Nucleus accumbens (tissue), 56 donors: ENCODE measurements at places on chromosomes 4 and X.
A peak's percentile ranks its signal among the peaks of the same experiment; 100 is the strongest.

DNA sequence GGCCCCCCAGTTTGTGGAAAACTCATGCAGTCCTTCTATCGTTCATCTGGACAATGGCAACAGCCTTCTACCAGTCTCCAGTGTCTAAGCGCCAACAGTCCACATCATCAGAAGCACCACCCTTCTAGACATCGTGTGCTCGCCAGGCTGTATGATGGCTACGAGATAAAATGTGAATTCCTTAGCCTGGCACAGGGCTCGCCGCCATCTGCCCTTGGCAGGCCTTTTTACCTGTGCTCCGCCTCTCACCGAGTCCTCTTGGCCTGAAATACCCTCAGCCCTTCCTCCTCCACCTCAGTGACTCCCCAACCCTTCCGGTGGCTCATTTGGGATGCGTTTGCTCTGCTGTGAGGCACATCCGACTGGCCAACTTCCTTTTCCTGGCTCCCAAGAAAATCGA lies 15.9 kb upstream of the STS start:
- no peak for DNase-seq

- DNase-seq = no peak
Measured at GRCh38 chr4:162803378-162803777, 363.3 kb downstream of the NAF1 start.

DNA sequence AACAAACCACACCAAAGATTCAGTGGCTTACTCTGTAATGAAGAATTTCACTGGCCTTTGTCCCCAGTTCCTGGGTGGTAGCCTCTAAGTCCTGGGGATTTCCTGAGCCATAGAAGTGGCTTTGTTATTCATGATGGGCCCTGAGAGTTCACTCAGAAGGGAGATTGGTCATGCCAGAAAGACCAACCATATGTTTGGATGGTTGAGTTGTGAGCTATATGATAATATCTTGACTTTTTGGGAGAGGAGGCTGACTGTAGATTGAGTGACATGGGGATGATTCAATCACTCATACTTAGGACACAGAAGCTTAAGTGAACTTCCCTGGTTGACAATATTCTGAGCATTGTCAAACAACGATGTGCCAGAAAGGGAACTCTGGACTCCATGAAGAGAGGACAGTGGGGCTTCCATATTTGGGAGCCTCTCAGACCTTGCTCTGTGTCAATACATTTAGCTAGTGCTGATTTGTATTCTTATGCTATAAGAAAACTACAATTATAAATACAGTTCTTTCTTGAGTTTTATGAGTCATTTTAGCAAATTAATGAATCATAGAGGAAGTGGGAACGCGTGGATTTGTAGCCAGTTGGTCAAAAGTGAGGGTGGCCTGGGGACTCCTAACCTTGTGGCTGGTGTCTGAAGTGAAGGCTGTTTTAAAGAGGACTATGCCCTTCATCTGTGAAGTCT lies 392.0 kb downstream of the GBA3 start:
- no peak for DNase-seq

GRCh38 chr4:32909736-32910135 lies 2189.6 kb downstream of the PCDH7 start:
- no peak for DNase-seq

DNA sequence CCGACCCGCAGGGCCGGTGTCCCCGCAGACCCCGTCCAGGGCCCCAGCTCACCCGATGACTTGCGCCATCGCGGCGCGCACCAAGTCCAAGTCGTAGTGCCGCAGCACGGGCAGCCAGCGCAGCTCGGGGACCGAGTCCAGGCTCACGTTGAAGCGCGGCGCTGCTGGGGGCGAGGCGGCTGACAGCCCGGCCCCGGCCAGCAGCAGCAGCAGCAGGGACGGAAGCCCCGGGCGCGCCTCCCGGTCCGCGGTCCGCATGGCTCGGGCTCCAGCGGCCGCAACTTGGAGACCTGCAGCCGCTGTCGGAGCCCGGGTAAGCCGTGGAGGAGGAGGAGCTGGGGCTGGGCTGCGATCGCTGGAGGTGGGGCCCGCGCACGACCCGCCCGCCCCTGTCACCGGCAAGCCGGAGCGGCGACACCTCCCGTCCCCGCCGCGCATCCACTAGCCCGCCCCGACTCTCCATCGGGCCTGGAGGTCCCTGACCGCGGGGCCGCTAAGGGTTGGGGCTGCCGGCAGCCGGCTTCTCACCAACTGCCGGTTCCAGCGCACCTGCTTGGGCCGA lies at the start of gene NAAA:
Gene NAAA, minus strand, starts transcription at position 322 of the 562 bp plus-strand sequence. Its CDS starts 64 bp downstream, at position 258.
- peak; percentile 55 for DNase-seq

- no peak for DNase-seq
Measured at GRCh38 chr4:7096236-7096635, 28.4 kb upstream of the GRPEL1 start.

GRCh38 chrX:15314472-15314871 lies 968 bp downstream of the ASB11 start:
- DNase-seq = no peak

GRCh38 chrX:130197464-130197863 lies 25.7 kb downstream of the RAB33A start:
- no peak for DNase-seq

GRCh38 chrX:154840856-154841255 lies 6.4 kb upstream of the SMIM9 start:
- DNase-seq = no peak

- no peak for DNase-seq
Measured at GRCh38 chr4:140150636-140150885, 3.4 kb downstream of the MAML3 start.

DNA sequence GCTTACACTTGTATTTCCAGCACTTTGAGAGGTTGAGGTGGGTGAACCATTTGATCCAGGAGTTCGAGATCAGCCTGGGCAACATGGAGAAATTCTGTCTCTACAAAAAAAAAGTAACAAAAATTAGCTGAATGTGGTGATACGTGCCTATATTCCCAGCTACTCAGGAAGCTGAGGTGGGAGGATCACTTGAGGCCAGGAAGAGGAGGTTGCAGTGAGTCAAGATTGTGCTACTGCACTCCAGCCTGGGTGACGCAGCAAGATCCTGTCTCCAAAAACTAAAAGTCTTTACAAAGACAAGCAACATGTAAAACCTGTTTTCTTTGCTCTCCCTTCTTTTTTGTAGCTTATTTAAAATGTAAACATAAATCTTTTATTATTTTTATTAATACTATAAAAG lies 1156.1 kb downstream of the FAT4 start:
- no peak for DNase-seq

DNA sequence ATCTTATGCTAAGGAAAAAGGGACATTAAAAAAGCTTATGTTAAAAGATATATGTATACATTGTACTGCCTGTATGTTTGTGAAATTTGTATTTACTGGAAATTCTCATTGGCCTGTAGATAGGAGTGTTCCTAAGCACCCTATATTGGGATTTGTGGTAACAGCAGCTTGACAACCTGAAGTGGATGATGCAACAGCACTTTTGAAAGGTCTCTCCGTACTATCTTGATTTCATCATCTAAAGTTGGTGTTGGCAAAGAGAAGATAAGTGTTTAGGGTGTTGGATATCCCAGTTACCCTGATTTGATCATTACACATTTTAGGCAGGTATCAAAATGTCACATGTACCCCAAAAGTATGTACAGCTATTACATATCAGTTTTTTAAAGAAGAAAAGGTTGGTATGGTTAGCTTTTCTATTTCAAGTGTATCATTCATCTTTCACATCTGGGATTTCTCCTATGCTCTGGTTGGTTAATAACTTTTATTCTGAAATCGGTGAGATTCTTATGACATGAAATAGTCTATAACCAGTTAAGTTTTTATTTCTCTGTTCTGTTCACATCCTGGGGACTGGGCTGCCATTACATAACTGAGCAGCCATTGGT lies 10.3 kb downstream of the HADH start:
- DNase-seq = no peak

DNA sequence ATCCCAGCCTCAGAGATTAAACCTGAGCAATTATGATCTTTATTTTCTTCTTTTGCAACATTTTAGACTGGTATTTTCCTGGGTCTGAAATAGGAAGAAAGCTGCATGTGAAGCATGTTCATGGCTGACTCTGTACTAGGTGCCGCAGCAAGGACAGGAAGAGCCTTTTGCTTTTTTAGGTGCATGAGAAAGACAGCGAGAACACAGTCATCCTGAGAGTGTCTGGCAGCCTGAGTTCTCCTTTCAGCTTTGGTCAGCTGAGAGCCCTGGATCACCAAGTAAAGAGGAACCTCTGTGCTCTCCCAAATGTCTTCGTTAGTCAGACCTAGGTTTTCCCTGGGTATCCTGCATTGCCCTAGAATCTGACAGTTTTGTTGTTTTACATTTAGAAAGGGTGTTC lies 29.8 kb downstream of the FAM149A start:
- peak; percentile 10 for DNase-seq

DNA sequence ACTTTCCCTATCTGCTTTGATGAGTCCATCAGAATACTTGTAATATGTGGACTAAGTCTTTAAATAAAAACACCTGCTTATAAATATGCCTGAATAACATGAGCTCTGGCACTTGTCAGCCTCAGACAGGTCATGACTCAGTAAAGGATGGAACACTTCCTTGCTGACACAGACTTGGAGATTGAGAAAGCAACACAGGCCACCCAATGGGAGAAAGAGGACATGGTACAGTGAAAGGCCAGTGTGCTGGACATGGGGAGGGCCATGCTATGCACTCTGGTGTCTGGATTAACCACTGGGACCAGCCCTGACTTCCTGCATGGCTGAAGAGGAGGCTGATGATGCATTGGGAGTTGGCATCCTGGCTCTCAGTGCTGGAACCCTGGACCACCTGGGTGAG lies 149.5 kb downstream of the DHRSX start:
- DNase-seq = no peak

- no peak for DNase-seq
Measured at GRCh38 chr4:73419106-73420038, 15.3 kb downstream of the ALB start.

- DNase-seq = no peak
Measured at GRCh38 chr4:113610537-113610936, 151.0 kb downstream of the CAMK2D start.

DNA sequence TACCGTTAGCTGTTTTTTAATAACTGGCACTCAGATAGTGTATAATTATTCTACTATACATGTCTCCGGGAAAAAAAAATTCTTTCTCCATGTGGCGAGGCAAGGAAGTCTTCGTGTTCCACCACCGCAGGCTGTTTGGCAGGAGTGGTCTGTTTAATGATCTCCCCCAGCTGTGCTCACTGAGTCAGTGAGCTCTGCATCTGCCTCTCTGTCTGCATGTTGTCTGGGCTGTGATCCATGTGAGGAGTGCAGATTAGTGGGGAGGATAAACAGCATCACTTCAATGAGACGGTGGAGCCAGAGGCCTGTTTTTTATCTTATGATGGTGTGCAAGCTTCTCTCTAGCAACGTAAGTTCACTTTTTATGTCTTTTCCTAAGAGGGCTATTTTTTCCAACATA lies 69.8 kb downstream of the RPS3A start:
- peak; percentile 43 for DNase-seq

DNA sequence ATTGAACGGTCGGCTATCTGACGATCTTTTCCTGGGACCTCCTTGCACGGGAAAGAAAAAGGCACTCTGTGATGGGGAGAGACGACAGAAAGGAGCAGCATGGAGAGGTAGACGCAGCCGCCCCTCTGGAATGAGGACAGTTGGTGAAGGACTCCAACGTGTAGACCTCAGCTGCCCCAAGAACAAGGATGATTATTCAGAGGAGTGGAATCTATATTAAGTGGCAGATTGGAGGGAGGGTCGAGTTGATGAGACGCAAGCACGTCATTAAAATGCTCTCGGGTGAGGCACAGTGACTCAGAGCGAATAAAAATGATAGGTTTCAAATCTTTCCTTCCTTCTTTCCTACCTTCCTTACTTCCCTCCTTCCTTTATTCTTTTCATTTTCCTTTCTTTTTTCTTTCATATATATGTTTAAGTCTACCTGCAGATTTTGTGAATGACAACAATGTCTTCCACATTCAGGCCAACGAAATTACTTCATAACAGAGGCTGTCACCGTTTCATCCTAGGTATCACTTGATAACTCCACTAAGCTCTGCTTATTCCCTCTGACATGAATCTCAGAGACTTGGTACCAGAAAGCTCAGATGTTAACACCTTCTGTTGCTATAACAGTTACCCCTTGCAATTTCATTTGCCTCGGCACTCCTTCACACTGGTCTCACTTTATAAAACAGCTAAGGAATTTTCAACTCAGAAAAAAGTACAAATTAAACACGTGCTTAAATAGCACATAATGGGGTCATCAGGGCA lies 110.0 kb upstream of the PPARGC1A start:
- no peak for DNase-seq

DNA sequence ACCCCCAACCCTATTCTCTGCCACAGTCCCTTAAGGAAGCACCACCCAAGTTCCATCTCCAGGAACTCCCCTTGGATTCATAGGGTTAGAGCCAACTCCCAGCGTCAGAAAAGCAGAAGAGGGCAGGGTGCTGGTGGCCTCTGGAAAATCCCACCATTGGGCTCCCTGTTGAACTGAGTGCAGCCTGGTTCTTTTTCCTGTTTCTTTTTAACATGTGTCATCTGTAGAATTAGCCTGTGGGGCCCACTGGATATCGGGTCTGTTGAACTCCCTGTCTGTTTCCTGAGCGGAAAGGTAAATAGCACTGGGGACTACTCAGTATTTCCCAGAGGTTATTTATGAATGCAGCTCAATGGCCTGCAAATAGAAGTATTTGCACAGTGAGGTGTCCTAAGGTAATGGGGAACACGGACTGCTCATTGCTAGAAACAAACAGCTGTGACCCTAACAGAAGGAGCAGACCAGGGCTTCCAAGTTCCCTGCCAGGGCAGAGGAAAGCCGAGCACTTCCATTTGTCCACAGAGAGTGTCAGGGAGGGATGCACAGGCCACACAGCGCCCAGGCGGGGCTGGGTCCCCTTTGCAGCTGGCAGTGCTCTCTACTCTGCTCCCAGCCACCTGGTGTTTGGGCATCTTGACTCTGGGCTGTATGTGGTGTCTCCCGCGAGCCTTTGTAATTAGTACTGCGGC lies 102.6 kb downstream of the FHDC1 start:
- DNase-seq = no peak
